ENCODE measurements at places on chromosomes 3 and 15.

DNA sequence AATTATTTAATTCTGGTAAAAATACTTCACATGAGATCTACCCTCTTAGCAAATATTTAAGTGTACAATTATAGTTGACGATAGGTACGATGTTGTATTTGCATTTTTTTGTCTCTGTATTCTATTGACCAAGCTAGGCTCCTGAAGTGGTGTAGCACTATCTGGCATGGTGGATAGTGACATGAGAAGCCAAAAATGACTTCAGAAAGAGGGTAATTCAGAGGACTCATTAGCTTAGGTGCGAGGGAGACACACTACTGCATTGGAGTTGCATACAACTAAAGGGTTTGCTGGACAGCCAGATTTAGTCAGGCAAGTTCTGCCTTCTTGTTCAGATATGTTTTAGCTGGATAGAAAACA is 50.6 kb downstream of the KBTBD8 start:
- DNase-seq, result no peak

DNA sequence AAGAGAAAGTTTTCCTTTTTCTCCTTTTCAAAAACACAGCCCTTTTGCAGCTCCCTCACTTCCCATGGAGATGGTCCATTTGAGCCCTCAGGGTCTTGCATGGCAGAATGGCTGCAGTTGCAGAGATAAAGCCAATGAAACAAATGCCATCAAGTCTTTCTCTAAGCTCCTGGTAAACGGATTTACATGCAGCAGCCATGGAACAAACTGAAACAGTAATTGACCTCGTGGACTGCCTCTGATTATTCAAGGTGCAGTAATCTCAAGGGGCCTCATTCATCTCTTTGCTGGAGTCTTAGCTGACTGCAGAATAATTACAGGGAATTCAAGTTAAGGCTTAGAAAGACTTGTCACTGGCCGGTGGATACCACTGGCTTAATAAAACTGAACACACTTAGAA is 125.1 kb downstream of the SQOR start:
- no peak for DNase-seq

- DNase-seq, result no peak
These were observed 22.4 kb downstream of the IP6K1 start for GRCh38 chr3:49763981-49764380.

DNA sequence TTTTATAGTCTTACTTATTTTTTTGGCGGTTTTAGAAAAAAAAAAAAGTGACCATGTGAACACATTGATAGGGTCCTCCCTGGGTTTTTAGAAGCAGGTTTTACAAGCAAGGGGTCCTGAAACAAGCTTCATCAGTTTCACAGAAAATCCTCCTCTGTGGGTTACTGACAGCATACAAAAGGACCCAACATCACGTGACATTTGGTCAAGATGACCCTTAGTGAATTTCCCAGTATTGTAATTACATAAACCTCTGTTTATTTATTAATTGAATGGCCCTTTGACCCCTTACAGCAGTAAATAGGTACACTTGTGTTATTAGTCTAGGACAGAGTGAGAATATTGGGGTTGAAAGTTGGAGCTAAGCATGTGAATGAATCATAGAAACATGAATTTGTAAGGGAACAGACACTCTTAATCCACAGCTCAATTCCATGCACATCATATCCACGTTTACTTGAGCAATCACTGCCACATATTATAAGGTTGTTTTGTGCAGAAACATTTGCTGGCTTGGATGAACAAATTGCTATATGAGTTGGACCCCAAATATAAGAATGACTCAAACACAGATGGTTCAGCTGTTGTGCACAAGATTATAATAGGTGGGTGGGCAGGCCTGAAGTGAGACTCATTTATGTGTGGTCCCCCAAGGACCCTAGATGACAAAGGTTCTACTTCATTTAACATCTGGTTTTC is 137.5 kb downstream of the ZNF385D start:
- no peak for DNase-seq

DNA sequence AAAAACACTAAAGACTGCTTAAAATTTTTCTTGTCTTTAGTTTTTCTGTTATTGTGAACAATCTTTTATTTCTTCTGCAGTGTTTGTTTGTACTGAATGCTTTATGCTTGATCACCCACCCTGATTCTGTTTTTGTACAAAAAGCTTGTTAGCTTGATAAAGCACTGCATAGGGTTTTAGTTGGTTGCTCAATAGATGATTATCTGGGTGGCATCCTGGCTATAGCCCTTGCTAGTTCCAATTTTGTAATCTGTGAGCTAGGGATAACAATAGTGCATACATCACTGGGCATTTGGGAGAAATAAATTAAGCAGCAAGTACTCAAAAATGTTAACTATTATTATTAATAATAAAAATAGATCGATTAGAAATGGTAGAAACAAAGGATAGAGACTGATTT is 102.3 kb downstream of the ZPLD1 start:
- no peak for DNase-seq

DNA sequence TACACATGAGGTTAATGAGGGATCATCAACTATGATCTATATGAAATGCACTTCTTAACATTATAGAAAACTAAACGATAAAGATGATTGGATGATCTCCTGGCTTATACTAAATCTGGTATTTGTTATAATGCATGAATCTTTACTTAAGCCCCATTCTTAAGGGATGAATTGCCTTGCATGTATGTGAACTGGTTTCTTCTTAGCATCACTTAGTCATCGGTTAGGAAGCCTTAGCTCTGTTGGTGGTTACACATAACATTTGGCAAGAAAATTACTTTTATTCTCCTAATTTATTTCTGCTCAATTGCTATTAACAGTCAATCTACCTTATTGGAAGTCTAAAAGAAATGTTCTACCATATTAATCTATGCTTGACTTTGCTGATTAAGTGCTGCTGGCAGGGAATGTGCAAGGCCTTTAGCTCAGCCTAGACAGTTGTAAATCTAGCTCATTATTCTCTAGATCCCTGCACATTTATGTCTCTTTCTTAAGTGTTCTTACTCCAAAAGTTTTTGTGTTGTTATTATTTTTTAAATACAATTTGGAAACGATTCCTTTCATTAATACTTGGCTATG is 356.0 kb downstream of the ZPLD1 start:
- no peak for DNase-seq

DNA sequence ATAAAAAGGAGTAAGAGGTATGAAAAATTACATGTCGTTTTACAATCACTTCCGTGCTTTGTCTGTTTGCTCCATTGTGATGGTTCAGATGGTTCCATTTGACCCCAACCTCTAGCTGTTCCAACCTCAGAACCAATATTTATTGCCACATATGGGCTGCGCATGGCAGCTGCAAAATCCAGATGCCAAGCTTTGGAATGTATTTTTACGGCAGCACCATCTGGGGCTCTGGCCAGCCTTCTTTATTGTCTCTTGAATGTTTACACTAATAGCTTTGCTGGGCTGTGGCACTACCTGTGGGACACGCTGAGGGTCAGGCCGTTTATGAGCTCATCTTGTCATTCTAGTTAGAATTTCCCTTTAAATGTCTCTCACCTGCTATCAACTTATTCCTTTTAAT is 219.8 kb downstream of the ROBO2 start:
- DNase-seq, result no peak

GRCh38 chr3:127210654-127210943 is 17.7 kb downstream of the PRR23E start:
- no peak for DNase-seq

GRCh38 chr3:44516230-44516629 is 38.8 kb upstream of the ZNF445 start:
- no peak for DNase-seq

DNA sequence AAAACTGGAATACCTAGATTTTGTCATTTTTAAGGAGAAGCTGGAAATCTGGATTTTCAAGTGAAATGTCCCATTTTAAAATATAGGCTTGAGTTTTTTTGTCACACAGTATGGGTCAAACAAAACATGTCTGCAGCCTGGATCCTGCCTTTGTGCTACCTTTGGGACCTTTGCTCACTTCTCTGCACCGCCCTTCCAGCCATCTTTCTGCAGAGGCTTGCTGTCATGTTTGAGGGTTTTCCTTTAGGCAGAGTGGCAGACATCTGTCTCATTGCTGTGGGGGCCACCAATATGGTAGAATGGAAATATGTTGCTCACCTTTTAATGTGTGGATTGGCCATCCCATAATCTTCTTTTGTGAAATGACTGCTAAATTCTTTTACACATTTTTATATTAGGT is 136.3 kb downstream of the EEFSEC start:
- DNase-seq, result no peak

DNA sequence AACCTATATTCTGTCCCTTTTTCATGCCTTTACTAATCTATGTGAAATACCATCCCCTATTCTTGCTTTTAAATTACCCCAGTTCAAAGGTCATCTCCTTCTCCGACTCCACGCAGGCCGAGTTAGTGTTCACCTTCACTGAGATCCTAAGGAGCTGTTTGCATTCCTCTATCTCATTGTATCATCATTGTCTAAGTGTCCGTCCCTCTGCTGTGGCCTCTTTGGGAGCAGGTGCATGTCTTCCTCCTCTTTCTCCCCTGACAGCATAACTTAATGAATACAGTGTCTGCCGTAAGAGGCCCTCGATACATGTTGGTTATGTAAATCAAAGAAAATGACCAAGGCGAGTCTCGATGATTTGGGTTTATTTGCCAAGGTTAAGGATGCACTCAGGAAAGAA is 4.9 kb upstream of the PPP1R2 start:
- no peak for DNase-seq

- DNase-seq, result no peak
These were observed 60.0 kb downstream of the AAGAB start for GRCh38 chr15:67194171-67195114.

- no peak for DNase-seq
These were observed 416.8 kb upstream of the NAALADL2 start for GRCh38 chr3:174442302-174442682.

GRCh38 chr3:195195321-195196209 is 75.4 kb downstream of the XXYLT1 start:
- no peak for DNase-seq

DNA sequence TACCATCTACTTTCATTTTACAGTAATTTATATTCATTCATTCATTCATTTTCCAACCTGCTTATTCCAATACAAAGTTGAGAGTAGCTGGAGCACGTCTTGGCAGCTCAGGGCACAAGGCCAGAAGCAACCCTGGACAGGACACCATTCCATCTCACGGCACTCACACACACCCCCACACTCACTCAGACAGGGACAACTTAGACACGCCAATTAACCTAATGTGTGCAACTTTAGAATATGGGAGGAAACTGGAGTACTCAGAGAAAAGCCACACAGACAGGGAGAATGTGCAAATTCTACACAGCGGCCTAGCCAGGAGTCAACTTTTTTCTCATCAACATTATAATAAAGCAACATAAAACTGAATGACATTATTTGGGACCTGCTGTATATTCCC is 46.7 kb downstream of the IGF2BP2 start:
- no peak for DNase-seq

Measured in GOT3 (cell line).